Right lung (tissue), 10 donors: ENCODE measurements at places on chromosomes 2 and 18.

DNA sequence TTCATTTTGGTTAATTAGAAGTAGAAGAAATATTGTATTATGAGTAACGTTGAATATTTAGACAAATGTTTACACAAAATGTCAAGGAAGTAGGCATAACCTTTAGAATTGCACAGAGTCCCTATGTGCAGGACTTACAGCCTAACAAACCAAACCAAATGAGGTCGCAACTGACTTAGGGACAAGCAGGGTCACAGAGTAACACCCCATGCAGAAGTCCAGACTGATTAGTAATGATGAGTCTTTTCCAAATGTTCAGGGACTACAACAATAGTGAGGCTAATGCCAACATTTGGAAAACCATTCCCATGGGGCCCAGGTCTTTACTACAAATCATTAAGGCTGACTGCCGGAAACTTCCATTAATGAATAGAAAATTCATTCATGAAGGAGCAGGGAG lies 452.5 kb upstream of the CHAC2 start:
- no peak for DNase-seq

GRCh38 chr2:111190816-111191540 lies 70.3 kb downstream of the BCL2L11 start:
- no peak for DNase-seq

DNA sequence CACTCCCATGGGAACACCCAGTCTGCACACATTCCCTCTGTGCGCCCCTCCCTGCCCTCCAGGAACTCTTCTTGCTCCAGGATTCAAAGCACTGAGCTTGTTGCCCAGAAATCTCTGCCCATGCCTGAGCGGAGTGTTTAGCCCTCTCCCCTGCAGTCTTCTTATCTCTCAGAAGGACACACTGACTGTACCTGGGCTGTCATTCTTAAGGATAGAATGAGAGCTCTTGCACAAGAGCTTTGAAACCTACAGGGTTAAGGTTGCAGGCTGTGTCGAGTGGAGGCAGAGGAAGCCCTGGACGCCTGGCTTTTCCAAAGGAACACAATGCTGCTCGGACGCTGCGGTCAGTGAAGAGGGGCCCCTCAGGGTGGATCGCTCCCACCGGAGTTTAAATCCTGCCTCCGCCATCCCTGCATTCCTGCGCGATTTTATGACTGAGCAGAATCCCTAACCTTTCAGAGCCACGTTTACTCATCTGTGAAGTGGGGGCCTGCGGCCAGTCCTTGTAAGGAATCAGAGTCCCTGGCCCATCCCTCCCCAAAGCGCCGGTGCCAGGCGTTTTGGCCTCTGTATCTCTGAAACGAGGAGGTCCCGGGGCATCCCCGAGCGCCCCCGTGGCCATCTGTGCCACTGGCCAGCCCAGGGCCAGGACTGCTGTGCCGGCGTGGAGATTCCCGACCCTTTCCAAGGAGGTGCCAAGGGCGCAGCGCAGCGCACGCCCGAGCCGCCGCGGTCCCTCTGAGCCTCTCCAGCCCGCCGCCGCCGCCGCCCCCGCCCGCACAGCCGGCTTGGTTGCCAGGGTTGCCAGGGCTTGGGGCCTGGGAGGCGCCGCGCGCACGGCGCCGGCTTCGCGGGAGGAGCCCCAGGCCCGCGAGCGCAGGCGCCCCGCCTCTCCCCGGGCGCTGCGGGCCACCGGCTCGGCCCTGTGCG lies 58.9 kb downstream of the FAM168B start:
- DNase-seq = no peak

- no peak for DNase-seq
Measured at GRCh38 chr2:217790195-217790594, 212.6 kb downstream of the TNS1 start.

- DNase-seq = no peak
Measured at GRCh38 chr2:126849486-126849885, 49.2 kb upstream of the TEX51 start.
